Activated CD4-positive, alpha-beta T cell treated with anti-CD3 and anti-CD28 coated beads for 36 hours (primary cell): ENCODE measurements at places on chromosomes 7 and 10.

- no peak for DNase-seq
Observed at GRCh38 chr7:38840736-38841460, 68.1 kb downstream of the VPS41 start.

DNA sequence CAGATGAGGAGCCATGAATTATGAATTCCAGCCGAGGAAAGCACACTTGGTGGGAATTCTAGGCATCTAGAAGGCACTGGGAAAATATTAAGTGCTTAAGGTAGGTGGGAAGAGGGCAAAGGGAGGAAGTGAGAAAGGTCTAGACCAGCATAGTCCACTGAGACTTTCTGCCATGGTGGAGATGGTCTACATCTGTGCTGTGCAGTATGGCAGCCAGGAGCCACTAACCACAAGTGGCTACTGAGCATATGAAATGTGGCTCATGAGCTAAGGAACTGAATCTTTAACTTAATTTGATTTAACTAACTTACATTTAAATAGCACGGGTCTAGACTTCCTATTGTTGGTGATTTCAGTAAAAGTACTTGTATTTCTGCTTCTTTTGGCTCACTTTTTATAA is 82.5 kb upstream of the SEM1 start:
- no peak for DNase-seq

DNA sequence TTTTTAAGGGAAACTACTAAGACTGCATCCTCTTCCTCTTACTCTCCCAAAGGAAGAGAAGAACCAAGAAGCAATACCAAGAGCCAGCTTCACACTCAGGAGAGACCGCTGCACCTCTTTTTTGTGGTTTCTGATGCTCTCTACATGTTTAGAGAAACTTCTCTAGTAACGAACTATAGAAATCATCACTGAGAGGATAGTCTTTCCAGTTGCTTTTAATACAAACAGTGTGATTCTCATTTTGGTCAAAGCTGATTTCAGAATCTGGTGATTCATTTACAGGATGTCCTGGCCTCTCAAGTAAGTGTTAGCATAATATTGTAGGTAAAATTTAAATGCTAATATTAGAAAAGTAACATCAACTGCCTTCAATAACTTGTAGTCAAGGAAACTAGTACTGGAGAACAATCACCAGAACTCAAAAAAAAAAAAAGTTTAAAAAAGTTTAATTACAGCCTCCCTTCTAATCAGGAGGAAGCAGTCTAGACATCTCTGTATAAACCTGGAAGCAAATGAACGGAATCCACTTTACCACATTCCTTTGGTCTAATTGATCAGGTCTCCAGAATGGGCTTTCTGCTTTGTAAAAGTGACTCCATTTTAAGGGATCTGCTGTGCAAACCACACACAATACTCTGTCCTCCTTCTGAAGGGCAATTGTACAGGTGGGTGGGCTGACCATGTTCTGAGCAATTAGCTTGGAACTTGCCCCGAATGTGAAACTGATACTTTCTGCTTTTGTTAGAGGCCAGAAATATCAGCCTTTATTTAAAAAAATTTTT is 3.0 kb downstream of the LAMB1 start:
- no peak for DNase-seq

DNA sequence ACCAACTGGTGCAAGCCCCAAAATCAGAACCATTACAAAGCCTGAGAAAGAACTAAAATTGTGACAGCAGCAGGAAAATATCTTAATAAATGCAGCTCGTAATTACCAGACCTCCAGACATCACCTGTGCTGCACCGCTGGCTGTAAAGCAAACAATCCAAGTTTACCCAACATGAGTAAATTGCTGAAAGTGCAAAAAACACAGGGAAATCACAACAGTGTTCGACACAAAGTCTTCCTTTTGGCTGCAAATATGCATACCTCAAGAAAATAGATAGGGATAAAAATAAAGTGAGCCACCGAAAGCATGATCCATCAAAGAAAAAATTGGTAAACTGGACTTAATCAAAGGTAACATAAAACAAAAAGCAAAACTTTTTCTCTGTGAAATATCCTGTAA is 101.7 kb downstream of the SLC16A9 start:
- no peak for DNase-seq

GRCh38 chr10:43694526-43694925 is 45.8 kb upstream of the ZNF32 start:
- DNase-seq: no peak

- DNase-seq: no peak
Observed at GRCh38 chr10:80094231-80094630, 15.8 kb downstream of the TMEM254 start.

GRCh38 chr7:77368974-77369373 is 47.2 kb downstream of the GSAP start:
- no peak for DNase-seq

DNA sequence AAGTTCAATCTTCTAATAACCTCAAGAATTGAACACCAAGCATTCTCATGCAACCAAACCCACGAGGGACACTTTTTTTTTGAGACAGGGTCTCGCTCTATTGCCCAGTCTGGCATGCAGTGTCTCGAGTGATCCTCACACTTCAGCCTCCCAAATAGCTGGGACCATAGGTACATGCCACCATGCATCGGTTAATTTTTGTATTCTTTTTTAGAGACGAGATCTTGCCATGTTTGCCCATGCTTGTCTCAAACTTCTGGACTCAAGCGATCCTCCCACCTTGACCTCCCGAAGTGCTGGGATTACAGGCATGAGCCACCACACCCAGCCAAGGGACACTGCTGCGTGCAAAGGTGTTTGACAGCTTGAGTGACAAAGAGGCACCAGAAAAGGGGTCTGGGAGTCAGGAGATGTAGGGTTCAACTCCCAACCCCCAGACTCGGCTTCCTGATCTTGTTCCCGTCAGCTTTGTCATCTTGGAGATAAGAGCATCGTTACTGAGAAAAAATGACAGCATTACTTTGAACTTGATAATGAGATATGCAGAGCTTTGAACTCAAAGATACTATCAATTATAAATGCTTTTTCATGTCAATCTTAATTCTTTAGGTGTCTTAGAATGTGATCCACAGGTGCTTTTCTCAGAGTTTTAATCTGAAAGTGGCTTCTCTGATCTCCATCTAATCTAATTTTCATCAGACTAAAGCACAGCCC is 1.6 kb upstream of the CYTH3 start:
- no peak for DNase-seq

GRCh38 chr7:25075459-25075858 is 49.6 kb downstream of the CYCS start:
- peak; percentile 73 for DNase-seq

DNA sequence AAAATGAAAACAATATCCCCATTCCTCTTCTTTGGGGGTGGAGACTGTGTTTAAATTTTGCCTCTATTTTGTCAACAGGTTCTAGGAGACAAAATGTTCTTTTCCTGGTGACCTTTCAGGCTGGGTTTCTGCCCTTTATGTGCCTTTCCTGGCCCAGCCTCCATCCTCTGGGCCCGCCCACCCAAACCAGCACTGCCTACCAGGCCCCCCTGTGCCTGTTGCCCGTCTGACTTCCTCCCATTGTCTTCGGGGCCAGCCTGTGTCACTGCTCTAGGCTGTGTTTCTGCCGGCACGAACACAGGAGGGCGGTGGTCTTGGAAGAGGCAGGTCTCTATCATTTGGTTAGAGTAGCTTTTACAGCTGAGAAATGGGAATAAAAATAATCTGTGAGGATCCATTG is 13.9 kb downstream of the TSPAN14 start:
- peak; percentile 77 for DNase-seq

GRCh38 chr7:76405738-76406137 is 3.8 kb downstream of the SSC4D start:
- no peak for DNase-seq

GRCh38 chr7:112365551-112365950 is 84.7 kb upstream of the IFRD1 start:
- DNase-seq: no peak

GRCh38 chr7:37191797-37192196 is 256.9 kb downstream of the ELMO1 start:
- no peak for DNase-seq

DNA sequence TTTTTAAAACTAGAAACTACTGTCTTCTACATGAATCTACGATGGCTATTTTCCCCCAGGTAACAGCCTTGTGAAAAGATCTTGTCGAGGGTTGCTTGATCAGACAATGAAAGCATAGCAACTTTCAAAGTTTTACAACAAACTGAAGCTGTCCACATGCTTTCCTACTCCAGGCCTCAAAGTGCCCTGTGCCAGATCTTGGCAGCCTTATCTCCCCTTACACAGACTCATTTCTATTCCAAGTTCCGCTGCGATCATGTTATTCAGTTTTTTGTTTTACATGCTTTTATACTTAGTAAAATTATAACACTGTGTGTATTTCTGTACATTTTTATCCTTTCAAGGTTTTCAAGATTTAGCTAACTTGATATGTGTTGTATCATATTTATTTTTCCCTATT is 661.7 kb upstream of the SORCS1 start:
- DNase-seq: no peak

DNA sequence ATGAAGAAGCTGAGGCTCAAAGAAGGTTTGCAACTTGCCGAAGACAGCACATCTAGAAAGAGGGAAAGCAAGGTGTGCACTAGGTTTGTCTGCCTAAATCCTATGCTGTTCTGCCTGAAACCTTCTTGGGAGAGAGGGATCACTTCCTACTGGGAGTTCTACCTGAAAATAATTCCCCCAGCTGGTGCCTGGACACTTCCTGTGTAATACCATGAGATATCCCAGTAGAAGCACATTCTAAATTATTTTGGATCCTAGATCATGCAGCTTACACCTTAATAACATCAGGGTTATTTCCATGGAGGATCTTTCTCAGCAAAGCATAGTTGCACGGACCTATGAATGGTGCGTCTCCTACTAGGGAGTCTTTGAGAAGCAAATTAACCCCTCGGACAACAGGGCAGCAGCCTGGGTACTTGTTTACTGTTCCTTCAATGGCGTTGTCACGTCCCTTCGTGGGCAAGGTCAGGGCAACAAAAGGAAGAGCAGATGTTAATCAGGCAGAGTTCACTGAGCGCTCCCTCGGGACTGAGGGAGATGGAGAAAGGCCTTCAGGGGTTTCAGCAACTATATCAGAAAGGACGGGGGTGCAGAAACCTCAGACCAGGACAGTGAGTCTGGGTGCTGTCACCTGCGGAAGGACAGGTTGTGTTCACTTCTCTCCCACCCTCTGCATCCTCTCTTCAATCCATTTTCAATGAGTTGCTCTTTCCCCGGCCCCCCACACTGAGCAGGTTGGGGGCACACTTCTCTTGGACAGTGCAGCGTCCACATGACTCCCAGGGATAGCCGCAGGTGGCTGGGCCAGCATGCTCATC is 44.0 kb downstream of the OAT start:
- DNase-seq: no peak

DNA sequence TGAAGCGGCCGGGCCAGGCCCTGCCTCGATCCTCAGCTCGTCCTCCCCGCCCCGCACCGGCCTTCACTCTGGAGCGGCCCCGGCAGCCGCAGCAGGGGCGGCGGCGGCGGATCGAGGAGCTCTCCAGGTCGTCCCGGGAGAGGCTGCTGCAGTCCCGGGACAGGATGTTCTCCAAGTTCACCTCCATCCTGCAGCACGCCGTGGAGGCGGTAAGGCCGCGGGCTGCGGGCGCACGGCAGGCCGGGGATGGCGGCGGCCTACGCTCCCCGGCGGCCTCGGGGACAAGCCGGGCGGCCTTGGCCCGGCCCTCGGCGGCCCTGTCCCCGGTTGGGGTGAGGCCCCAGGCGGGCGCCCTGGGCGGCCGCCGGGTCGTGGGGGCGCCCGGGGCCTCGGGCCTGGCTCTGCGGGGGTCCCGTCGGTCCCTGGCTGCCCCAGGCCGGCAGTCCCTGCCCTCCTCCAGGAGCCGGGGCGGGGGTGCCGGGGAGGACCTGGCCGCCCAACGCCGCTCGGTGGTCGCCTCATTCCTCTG is 399 bp downstream of the FHIP2A start:
- no peak for DNase-seq

- no peak for DNase-seq
Observed at GRCh38 chr7:29281782-29282541, 87.4 kb downstream of the CHN2 start.

DNA sequence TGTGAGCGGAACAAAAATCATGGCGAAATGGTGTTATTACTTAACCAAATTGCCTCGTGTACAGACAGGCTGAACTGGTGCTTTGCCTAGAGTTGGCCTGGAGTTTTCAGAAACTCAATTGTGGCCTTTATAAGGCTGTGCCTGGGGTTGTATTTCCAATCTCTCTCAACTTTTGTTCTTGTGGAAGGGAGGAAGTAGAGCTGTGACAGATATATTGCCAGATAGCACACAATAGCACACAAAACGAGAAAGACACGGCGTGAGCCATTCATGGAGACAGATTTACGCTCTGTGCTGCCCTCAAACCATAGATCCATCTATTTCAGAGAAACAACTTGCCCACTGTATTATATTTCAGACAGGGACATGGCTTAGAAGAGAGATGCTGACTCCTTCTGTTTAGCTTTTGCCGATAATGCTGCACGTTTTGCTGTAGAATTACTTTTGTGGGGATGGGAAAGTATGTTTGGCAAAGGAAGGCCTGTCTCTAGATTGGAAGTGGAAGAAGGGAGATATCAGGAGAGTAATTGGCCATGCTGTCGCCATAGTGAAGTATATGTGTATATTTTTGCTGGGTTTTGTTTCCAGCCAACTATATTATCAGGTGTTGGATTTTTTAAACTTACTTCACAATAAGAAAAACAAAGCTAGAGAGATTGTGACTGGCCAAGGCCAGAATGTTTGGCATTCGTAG is 80.4 kb downstream of the AUTS2 start:
- DNase-seq: no peak

DNA sequence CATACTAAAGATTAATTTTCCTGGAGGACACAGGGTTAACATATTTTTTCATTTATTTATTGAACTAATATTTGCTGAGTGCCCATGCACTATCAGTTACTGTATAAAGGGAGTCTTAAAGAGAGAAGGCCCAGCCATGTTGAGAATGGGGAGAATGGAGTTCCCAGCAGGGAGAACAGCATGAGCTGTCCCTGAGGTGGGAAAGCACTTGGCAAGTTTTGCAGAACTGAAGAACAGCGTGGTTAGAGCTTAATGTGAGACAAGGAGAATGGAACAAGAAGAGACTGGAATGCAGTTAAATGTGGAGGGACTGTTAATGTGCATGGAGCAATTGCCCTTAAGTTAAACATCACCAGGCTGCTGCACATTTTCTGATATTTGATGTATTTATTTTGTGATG is 435.4 kb downstream of the SUGCT start:
- DNase-seq: no peak

- no peak for DNase-seq
Observed at GRCh38 chr10:74186678-74187077, 35.7 kb downstream of the ADK start.

- peak; percentile 11 for DNase-seq
Observed at GRCh38 chr7:116138202-116138801, 72.0 kb upstream of the TES start.

- DNase-seq: no peak
Observed at GRCh38 chr7:148503900-148504487, 86.6 kb upstream of the C7orf33 start.

DNA sequence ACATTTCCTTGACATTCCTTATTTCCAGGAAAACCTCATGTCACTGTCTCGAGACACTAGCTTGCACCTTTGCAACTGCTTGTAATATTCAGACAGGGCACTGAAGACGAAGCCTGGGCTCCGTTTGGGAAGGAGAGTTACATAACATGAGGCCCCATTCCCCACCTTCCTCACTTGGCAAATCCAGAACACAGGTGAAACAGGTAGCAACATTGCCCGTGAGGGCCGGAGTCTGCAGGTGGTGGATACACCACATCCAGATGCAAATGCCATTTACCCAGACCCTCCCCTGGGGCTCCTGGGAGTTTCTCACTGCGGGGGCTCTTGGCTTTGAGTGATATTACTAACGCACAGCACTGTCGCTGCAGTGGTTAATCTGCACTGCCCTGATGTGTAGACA is 491.0 kb downstream of the PTPRN2 start:
- DNase-seq: no peak

GRCh38 chr7:101465576-101466196 is 103.0 kb downstream of the COL26A1 start:
- DNase-seq: no peak
